ENCODE measurements at places on chromosomes 6 and 20. TPM values are rescaled to one million over a fixed set of nuclear protein-coding genes. Genes with fewer than 3 reads are reported as not detected.

The EPPIN gene
- not detected for total RNA-seq

DNA sequence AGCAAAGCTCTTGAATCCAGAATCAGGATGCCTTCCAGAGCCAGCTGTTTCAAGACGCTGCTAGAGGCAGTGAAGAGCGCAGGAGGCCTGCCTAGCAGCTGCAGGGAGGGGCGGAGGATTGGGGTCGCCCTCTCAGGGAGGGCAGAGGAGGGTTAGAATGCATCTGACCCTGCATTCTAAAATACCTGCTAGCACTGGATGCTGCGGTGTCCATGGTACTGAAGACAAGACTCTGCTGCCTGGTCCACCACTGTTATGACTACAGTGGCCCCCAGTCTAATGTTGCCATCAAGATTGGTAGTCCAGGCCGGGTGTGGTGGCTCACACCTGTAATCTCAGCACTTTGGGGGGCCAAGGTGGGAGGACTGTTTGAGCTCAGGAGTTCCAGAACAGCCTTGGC lies 193.7 kb upstream of the PROKR2 start:
- no peak overlapping the region for H3K27ac ChIP-seq
- peaks cover 2% of the 10 kb centered on the region for H3K4me1 ChIP-seq
- no peak for DNase-seq
- no peaks in the 10 kb centered on the region for H3K36me3 ChIP-seq

GRCh38 chr6:25401711-25402110 lies 122.5 kb downstream of the CARMIL1 start:
- no peaks in the 10 kb centered on the region for H3K36me3 ChIP-seq
- no peaks in the 10 kb centered on the region for H3K27me3 ChIP-seq
- no peak for DNase-seq
- no peak overlapping the region for H3K4me3 ChIP-seq
- H3K4me1 ChIP-seq = no peaks in the 10 kb centered on the region
- no peak overlapping the region for H3K27ac ChIP-seq

DNA sequence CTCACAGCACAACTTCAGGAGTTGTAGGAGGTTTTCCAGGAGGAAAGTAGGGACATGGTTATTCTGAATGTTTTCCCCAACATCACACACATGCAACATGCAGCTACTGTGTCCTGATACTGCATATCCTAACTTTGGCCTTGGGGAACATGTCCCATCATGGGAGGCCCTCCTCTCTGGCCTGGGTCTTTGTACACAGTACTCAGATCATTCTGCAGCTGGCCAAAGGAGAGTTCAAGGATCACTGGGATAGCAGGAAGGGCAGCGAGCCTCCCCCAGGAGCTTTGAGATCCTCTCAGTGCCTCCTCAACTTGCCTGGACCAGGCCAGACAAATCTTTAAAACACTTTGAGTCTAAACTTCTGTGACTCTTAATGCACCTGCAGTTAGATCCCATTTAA lies 12.9 kb downstream of the CASS4 start:
- H3K36me3 ChIP-seq = peaks cover 2% of the 10 kb centered on the region
- no peak overlapping the region for H3K4me3 ChIP-seq
- no peaks in the 10 kb centered on the region for H3K27me3 ChIP-seq
- H3K27ac ChIP-seq = peak overlapping the region; percentile 15
- DNase-seq = no peak
- peaks cover 44% of the 10 kb centered on the region for H3K4me1 ChIP-seq

DNA sequence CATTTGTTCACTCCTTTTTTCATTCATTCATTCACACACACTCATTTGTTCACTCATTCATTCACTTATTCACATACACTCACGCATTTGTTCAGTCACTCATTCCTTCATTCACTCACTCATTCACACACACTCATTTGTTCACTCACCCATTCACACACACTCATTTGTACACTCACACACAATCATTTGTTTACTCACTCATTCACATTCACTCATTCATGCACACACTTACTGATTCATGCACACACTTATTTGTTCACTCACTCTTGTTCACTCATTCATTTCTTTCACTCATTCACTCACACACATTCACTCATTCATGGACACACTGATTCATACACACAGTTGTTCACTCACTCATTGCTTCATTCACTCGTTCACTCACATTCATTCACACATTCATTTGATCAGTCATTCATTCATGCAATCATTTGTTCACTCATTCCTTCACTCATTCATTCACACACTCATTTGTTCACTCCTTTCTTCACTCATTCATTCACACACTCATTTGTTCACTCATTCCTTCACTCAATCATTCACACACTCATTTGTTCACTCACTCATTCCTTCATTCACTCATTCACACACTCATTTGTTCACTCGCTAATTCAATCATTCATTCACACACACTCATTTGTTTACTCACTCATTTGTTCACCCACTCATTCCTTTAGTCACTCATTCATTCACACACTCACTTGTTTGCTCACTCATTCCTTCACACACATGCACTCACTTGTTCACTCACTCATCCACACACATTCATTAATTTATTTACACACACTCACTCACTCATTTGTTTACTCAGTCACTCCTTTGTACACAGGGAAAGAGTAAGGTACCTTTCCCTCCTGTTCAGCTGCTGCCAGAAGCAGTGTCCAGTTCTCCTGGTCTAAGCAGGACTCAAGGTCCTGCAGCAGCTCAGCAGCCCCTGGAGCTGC lies 50.7 kb upstream of the BHLHE23 start:
- H3K4me3 ChIP-seq = no peak overlapping the region
- H3K4me1 ChIP-seq = no peaks in the 10 kb centered on the region
- H3K27me3 ChIP-seq = no peaks in the 10 kb centered on the region
- no peak overlapping the region for H3K27ac ChIP-seq
- no peaks in the 10 kb centered on the region for H3K36me3 ChIP-seq

DNA sequence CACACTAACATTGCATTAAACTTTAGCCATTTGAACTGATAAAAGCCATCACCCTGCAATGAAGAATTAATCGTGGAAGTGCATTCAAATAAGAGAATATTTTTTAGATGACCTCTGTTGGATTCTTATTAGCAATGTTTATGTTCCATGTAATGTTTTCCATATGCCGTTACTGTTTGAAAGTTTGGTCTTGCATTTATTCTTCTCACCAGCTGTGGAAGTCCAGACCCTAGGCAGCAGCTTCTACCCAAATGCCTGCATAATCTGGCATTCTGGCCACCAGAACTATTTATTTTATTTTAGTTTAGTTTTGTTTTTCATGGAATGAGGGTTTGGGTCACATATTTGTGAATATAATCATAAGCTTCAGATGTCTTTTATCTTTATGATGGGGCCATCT lies 140.4 kb downstream of the SAMD5 start:
- H3K4me3 ChIP-seq = no peak overlapping the region
- peak; percentile 85 for DNase-seq
- no peak overlapping the region for H3K27ac ChIP-seq
- H3K36me3 ChIP-seq = no peaks in the 10 kb centered on the region

- peaks cover 2% of the 10 kb centered on the region for H3K36me3 ChIP-seq
- no peaks in the 10 kb centered on the region for H3K27me3 ChIP-seq
- no peaks in the 10 kb centered on the region for H3K4me1 ChIP-seq
Observed at GRCh38 chr6:28269492-28269891, 2.5 kb downstream of the ZSCAN26 start.

GRCh38 chr20:20199361-20200160 lies 147.2 kb downstream of the CFAP61 start:
- DNase-seq = no peak
- H3K27me3 ChIP-seq = no peaks in the 10 kb centered on the region
- no peak overlapping the region for H3K4me3 ChIP-seq
- no peak overlapping the region for H3K27ac ChIP-seq
- no peaks in the 10 kb centered on the region for H3K4me1 ChIP-seq

DNA sequence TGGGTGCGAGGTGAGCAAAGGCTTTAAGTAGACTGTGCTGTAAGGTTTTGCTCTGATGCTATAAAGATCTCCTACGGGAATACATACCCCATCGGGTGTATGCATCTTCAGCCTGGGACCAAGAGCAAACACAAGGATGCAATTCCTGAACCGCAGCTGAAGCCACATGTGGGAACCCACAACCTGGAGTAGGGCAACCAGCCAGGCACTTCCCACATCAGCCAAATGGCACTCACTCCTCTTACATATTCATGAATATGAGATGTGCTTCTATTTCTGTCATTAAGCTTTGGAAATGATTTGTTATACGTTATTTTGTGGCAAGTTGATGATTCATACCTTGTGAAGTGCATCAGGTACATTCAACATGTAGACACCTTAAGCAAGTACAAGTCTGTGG lies 619.2 kb downstream of the C6orf118 start:
- H3K4me1 ChIP-seq = no peaks in the 10 kb centered on the region
- H3K36me3 ChIP-seq = no peaks in the 10 kb centered on the region
- H3K4me3 ChIP-seq = no peak overlapping the region
- H3K27me3 ChIP-seq = no peaks in the 10 kb centered on the region

Measured in fibroblast of lung (primary cell).